Omental fat pad (tissue), 4 donors: ENCODE measurements at places on chromosomes 2 and 18. TPM values are rescaled to one million over a fixed set of nuclear protein-coding genes. Genes with fewer than 3 reads are reported as not detected.

Gene RHOB
- total RNA-seq, result 1,443 TPM

Gene VWA3B
- not detected for total RNA-seq

Gene CLEC4F
- 0.56 TPM for total RNA-seq

Gene MPV17
- 63.0 TPM for total RNA-seq

Gene GAL3ST2
- 2.8 TPM for total RNA-seq

Gene ARMC9
- total RNA-seq, result 8.3 TPM

Gene TMEFF2
- total RNA-seq, result not detected

Gene COLEC11
- 7.4 TPM for total RNA-seq

Gene IL36B
- not detected for total RNA-seq

Gene TMEM131
- total RNA-seq, result 38.1 TPM

Gene SFT2D3
- total RNA-seq, result 4.5 TPM

Gene TCF23
- not detected for total RNA-seq

Gene DYSF
- total RNA-seq, result 12.5 TPM

Gene POTEI
- total RNA-seq, result 0.13 TPM

Gene SRD5A2
- total RNA-seq, result not detected

Gene PLCD4
- 1.7 TPM for total RNA-seq

Gene CDH7
- total RNA-seq, result not detected

Gene EHD3
- 3.5 TPM for total RNA-seq
